ENCODE measurements at places on chromosomes 13 and 19.

GRCh38 chr13:51793570-51794271, 10.2 kb downstream of the DHRS12 start:
- DNase-seq, result no peak

DNA sequence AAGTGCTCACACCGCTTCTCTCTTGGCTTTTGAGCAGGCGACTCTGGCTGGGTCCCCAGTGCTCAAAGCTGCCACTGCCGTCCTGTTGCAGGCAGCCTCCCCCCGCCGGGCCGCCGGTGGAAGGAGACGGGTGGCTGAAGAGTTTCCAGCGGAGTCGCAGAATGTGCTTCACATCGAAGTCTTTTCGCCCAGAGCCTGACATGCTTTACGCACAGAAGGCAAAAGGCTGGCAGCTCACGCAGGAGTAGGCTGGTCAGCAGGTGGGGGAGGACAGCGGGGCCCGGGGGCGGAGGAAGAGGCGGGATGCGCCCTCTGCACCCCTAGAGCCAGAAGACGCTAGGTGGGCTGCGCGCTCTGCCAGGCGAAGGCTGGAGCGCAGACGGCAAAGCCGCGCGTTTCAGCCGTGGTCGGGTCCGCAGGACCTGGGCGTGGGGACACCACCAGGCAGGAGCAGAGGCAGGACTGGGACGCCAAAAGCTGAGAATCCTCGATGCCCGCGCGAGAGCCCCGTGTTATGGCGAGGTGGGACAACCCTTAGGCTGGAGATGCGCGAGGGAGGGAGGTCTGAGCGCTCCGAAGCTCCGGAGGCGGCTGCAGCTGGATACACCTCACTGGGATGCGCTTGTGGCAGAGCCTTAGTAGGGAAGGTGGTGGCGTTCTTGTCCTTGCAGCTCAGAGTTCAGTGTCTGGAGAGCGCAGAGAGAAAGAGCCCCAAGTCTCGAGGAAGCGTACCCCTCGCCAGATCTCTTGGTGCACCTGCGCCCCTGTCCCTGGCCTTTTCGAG, at the start of gene ATXN8OS:
Gene ATXN8OS, plus strand, starts transcription at position 329 of the 784 bp plus-strand sequence.
- no peak for DNase-seq

DNA sequence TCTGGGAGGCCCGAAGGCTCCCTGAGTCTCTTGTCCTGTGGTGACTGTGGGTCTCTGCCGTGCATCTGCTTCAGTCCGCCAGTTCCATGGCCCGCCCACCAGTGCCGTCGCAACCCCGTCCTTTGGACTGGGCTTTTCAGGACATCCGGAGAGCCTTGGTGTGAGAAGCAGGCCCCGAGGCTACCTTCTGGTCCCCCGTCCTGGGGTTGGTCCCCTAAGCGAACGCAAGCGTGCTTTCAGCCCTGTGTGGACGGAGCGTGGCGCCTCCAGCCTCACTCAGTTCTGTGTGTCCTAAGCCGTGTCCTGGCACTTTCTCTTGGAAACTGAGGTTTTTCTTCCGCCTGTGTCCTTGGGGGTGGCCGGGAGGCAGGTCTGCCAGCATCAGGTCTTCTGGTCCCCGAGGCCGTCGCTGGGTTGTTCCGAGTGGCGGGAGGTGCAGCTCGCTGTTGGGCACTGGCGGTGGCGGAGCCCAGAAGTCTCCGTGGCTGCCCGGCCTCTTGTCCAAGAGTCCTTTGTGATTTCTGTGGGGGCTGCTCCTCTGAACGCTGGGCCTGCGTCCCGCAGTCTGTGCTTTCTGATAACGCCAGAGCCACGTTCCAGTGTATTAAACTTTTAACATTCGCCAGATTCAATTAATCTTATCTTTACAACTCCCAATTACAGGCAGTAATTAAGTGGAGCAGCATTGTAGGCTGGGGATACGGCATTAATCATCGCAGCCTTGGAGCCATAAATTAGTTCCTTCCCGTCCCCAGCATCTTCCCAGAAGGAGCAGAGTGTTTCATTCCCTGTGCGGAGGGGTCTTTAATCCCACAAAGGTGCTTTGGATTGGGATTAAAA, 99.5 kb downstream of the KDM4B start:
- no peak for DNase-seq

GRCh38 chr13:91017031-91017668, 330.3 kb upstream of the MIR17HG start:
- no peak for DNase-seq

DNA sequence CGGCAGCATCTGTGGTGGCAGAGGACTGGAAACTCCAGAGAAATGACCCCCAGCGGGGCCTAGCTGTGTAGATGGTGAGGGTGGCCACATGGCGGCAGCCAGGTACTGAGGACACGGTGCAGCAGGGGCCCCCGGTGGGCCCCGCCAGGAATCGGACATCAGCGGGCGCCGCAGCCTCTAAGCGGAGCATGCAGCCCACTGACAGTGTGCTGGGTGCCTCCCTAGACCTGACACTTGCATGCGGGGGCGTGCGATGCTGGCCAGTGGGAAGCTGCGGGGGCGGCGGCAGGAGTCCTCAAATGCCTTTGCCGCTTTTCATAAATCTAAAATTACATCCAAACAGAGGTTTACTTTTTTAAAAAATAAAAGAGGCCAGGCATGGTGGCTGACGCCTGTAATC, 16.1 kb downstream of the ADAT3 start:
- DNase-seq, result no peak

- no peak for DNase-seq
Observed at GRCh38 chr19:11373166-11373884, 1.1 kb upstream of the SWSAP1 start.

DNA sequence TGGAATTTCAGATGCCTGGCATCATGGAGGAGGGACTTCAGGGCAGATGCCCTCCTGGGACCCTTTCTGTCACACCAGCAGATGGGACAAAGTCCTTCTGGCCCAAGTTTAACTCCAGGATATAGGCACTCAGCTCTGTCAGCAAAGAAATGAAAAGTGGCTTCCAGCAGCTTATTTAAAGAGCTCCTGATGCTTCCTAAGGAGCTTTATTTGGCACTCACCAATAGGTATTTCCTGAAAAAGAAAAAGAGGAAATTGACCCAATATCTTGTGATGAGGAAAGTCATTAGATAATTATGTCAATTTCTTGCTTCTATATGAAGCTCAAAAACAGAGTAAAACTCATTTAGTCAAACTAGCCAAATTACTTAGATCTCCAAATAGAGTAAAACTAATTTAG, 224.6 kb downstream of the RAP2A start:
- no peak for DNase-seq

- no peak for DNase-seq
Observed at GRCh38 chr19:41441321-41441945, 1.5 kb upstream of the ERICH4 start.

DNA sequence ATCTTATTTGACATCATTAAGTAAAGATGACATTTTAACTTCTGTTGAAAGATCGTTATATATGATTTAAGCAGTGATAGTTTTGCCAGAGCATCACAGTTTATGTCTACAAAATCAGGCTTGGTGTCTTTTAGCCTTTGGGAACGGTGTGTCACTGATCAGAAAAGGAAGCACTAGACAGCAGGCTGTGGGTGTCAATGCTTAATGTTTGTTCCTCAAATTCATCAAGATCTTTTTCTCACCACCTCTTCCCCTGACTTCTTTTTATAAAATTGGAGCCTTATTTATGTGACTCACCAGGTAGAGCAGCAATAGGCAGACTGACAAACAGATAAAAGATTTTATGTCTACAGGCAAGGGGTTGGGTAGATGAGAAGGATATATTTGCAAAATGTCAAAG, 1558.5 kb downstream of the EFNB2 start:
- DNase-seq, result no peak

- no peak for DNase-seq
Observed at GRCh38 chr13:83216479-83217245, 665.6 kb downstream of the SLITRK1 start.

DNA sequence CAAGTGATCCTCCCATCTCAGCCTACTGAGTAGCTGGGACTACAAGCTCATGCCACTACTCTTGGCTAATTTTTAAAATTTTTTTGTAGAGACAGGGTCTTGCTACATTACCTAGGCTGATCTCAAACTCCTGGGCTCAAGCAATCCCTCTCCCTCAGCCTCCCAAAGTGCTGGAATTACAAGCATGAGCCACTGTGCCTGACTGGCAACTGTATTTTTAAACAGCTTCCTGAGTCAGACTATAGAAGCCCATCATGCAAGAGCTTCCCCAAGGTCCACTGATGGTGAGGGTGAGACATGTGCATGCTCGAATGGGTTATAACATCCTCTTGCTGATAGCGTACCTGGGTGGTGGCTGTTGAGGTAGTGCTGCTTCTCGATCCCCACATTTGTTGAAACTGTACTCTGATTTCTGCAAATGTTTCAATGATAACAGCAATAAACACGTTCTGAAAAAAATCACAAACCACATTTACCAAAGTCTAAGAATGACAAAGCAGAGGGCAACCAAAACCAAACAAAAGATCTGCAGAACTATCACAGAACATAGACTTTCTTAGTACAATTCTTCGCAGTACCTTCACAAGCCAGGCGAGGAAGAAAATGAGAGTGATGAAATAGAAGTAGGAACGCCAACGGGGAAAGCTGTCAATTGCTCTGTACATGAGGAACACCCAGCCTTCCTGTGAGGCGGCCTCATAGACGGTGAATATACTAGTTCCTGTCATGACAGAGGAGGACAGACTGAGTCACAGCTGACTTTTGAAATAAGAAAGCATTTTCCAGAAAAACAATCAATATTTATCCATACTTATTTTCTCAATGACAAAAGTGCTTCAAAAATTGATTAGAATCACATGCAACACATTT, 124.4 kb downstream of the NALCN start:
- no peak for DNase-seq

GRCh38 chr19:5035793-5036697, 67.1 kb downstream of the KDM4B start:
- no peak for DNase-seq

- DNase-seq, result no peak
Observed at GRCh38 chr13:24916464-24916863, 152.5 kb downstream of the RNF17 start.

- no peak for DNase-seq
Observed at GRCh38 chr13:100399455-100399854, 189.1 kb downstream of the GGACT start.

DNA sequence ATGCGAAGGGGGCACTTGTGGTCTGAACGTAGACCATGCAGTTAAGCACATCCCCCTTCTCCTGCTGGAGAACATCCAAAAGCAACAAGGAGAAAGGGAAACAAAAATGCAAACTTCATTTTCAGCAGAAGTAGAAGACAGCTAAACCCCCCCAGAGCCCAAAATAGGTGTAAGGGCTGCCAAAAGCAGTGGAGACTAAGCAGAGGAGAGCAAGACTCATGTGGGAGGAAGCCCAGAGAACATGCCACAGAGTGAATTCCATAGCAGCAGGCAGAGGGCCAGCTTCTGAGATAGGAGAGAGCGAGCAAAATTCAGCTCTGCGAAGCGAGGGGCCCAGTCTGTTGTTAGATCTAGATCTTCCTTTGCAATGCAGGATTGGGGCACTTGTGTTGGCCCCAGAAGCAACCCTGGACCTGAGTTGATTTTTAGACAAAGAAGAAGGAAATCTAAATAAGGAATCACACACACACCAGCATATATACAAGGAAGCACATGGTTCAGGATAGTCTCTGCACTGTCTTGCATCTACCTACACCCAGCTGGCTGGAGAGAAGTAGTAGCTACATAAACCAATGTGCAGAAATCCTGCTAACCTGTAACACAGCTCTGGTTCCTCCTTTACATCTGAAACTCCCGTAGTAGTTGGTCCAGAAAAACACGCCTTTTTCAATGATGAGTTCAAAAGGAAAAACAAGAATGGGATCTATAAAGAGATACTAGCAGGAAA, 199.6 kb downstream of the SPRY2 start:
- no peak for DNase-seq

DNA sequence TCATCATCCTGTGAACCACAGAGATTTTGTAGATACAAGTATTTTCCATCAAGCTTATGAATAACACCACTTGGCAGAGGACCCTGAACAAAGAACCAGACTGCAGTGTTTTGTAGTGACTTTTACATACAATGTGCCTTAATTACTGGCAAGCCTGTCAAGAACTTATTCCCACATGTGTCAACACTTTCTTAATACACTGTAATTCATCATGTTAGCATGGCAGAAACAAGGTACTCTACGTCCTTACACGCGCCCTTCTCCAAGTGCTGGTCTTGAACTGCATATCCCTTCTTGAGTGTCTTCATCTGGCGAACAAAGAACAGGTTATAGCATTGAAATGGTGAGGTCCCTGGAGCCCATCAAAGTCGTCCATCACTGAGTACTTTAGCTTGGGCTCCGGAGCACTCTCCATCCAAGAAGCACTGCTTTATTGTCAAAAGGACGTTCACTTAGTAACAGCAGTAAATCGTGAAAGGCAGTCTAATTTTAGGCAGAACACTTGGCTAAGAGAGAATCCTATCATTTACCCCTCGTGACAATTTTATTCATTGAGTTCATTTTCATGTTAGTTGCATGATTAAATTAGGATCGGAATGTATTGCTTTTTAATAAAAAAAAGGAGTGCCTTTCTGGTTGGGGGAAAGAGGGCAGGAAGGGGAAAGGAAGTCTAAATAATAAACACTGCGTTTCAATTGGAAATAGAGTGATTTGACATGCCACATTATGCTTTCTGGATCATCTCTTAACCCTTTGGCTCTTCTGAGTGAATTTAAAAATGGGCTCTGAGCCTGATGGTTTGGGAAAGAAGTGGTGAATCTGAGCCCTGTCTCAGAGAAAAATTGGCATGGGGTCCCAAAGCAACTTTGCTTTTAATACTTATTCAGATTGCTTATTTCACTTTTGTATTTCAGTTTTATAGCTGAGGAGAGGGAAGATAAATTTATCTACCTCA, 376.1 kb downstream of the DLEU7 start:
- DNase-seq, result no peak

GRCh38 chr13:110405597-110406450, 98.7 kb downstream of the COL4A2 start:
- DNase-seq, result no peak

DNA sequence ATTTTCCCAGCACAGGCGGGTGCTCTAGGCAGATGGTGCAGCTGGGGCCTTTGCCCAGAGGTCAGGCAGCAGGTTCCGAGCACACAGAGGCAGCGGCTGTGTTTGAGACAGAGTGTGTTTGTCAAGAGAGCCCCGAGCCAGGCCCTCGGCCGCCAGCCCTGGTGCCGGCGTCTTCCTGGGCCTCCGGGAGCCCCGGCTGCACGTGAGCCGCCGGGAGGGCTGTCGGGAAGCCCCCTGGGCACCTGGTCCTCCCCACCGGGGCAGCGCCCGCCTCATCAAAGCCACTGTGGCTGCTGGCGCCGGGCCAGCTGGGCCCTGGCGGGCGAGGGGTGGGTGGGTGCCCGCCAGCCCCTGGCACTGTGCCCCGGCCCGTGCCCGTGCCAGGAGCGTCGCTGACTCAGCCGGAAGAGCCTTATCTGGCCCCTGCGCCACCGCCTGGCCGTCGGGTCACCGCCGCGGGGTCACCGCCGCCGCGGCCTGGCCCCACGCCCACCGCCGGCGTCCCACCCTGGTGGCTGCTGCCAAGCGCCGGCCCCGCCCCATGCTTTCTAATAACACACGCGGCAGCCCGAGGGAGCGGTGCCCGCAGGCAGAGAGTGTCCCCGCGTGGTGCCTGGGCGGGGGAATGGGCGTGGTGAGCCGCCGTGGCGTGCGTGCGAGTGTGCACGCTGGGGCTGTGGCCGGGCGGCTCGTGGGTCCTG, 14.9 kb downstream of the ARID3A start:
- DNase-seq, result peak; percentile 85

- DNase-seq, result no peak
Observed at GRCh38 chr19:42233106-42233505, 9.3 kb downstream of the GSK3A start.

- DNase-seq, result no peak
Observed at GRCh38 chr13:89883893-89884448, 1463.5 kb upstream of the MIR17HG start.

GRCh38 chr19:2591537-2592291, 110.8 kb downstream of the GNG7 start:
- DNase-seq, result no peak

GRCh38 chr13:111346101-111346680, 25.7 kb downstream of the TEX29 start:
- no peak for DNase-seq

Data from CD4-positive, alpha-beta T cell treated with Interferon alpha-2 for 1 hour (primary cell).